ENCODE measurements at places on chromosomes 1 and 21.

DNA sequence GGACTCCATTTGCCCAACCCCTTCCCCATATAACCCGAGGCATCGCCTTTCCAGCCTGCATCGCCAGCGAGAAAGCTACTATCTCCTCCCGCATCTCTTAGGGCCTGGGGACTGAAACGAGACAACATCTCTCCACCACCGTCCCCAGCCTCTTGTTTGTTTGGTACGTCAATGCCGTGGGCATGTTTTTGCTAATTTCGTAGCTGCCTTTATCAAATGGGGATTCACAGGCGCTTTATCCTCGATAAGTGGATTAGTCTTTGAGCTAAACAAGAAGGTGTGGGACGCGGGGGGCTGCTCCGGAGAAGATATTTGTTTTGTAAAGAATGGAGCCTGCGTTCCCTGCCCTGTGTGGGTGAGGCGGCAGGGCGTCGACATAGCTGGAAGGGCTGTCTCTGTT is 91.6 kb downstream of the PAX7 start:
- no peak for DNase-seq

DNA sequence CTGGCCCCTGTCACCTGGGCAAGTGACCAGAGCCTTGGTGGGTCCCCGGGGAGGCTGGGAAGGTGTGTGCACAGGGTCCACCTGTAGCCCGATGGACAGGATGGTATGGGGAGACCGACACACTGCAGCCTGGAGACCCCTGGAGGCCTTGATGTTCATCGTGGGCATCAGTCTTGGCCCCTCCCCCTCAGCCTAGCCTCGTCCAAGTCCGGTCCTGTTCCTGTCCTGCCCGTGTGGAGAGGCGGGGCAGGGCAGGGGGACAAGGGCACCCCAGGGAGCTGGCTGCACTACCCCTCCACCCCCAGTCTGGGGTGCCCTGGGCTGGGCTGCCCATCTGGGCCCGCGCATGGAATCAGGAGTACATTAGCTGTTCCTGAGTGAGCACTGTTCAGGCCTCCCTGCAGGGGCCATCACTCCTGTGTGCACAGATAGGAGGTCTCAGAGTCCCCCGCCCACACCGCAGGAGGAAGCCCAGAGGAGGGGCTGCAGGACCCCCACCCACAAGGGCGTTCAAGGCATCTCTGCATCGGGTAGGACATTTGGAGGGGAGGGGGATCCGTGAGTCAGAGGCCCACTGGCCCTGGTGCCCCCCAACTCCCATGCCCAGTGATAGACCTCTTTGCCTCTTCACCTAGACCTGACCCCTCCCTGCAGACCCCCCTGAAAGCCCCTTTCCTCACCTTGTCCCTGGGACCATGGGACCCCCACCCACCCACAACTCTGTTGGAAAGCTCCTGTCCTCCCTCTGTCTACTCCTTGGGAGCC is 63.2 kb downstream of the WNT9A start:
- no peak for DNase-seq

- no peak for DNase-seq
These were observed 169.4 kb upstream of the ESRRG start for GRCh38 chr1:216892581-216893160.

DNA sequence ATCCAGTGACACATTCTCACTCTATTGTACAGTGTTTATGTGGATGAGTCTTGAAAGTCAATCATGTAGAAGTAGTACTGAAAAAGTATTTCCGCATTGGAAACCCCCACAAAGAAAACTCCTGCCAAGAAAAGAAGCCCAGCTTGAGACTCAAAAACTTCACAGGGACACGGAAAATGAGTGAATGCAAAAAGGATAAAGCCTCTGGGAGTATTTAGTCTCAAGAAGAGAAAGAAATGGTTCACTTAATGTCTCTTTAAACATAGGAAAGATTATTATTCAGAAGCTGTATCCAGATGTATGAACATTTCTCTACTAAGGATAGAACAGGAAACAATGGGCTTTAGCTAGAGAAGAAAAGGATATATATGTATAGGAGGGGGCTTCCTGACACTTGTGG is 304.5 kb downstream of the BARHL2 start:
- no peak for DNase-seq

- peak; percentile 1 for DNase-seq
These were observed 288.8 kb downstream of the DPYD start for GRCh38 chr1:97632075-97632474.

GRCh38 chr1:14011132-14011531 is 311.1 kb downstream of the PRDM2 start:
- no peak for DNase-seq

DNA sequence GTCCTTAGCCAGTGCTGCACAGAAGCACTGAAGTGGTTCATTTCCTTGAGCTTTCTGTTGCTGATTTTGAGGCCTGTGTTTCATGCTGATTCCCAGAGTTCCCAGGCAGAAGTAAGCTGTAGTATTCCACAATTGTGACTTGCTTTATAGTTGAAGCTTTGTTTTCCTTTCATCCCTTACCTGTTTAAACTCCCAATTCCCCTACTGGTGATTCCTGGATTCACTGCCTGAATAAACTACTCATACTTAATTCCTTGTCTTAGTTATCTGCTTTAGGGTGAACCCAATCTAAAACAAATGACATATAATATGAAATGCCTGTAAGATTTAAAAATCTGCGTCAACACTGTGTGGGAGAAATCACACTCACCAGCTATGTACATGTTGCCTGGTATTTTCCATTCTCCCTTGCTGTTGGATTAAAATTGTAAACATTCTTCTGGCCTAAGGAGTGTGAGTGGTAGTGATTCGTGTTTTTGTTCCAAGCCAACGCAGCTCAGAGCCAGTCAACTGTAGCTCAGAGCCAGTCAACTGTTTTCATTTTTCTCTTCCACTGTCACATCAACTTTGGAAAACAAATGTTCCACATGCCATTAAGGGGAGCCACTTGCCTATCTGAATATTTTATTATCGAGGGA is 879.4 kb downstream of the MRPL39 start:
- DNase-seq: no peak

DNA sequence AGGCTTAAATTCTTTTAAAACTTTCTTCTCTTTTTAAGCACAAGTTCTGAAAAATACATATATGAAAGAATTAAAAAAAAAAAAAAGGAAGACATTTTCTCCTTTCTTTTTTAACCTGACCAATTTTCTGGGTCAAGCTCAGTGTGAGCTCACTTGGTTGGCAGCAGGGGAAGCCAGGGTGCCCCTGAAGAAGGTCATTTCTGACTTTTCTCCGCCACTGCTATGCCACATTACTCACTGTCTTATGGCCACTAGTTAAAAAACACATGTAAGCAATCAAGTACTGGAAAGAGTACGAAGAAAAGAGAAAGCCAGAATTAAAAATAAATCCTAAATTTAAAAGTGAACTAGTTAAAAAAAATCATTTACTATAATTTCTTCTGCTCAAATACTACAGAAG is 275.0 kb downstream of the NEGR1 start:
- DNase-seq: no peak

- no peak for DNase-seq
These were observed 90.2 kb upstream of the NGF start for GRCh38 chr1:115428256-115428655.
